ENCODE measurements at places on chromosomes 2 and 18.

DNA sequence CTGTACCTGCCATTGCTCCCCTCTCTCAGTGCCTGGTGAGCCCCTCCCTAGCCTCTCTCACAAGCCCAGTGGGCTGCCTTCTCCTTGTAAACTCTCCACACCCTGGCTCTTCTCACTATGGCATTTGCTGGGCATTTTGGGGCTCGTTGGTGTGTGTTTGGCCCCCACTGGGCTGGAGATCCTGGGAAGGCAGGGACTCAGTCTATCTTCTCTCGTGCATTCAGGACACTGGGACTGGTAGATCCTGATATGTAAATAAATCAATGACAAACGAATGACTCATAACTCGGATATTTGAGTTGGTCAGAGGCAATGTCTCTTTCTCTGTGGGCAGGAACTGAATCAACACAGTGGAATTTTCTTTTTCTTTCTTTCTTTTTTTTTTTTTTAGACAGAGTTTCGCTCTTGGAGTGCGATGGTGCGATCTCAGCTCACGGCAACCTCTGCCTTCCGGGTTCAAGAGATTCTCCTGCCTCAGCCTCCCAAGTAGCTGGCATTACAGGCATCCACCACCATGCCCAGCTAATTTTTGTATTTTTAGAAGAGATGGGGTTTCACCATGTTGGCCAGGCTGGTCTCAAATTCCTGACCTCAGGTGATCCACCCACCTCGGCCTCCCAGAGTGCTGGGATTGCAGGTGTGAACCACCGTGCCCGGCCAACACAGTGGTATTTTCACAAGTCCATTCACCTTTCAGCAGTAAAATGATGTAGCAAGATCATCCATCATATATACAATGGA, 144.6 kb upstream of the SPRED2 start:
- DNase-seq: no peak

DNA sequence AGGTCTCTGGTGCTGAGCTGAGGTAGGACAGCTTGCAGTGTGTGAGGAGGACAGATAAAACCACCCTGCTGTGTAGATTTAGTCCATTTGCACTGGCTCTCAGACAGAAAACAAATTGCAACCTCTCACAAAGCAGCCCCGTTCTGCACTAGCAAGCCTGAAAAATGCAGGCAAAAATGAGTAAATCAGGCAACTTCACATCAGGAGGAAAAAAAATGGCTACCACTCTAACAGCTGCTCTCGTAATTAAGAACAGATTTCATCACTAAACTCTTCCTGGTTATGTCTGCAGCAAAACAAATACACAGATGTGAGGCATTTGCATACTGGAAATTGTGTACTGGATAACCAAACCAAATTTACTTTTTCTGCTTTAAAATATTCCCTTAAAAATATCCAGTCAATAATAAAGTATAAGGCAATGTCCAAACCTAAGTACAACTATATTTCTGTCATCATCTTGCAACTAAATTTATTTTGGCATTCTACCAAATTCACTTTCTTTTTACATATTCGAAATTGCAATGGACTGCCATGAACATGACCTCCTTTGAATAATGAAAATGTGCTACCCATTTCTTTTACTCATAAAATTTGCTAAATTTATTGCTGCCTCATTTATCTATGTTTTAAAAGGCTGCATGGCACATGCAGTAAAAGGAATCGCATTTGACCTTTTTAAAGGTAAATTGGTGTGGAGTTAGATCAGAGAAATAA, 157.4 kb downstream of the AFF3 start:
- no peak for DNase-seq

GRCh38 chr2:43814711-43815110, 23.9 kb downstream of the ABCG5 start:
- DNase-seq: no peak

- no peak for DNase-seq
Observed at GRCh38 chr18:78514910-78515670, 464.5 kb upstream of the SALL3 start.

GRCh38 chr2:42297322-42297936, 63.6 kb downstream of the COX7A2L start:
- DNase-seq: no peak

GRCh38 chr2:7588295-7588694, 671.1 kb downstream of the RNF144A start:
- no peak for DNase-seq

DNA sequence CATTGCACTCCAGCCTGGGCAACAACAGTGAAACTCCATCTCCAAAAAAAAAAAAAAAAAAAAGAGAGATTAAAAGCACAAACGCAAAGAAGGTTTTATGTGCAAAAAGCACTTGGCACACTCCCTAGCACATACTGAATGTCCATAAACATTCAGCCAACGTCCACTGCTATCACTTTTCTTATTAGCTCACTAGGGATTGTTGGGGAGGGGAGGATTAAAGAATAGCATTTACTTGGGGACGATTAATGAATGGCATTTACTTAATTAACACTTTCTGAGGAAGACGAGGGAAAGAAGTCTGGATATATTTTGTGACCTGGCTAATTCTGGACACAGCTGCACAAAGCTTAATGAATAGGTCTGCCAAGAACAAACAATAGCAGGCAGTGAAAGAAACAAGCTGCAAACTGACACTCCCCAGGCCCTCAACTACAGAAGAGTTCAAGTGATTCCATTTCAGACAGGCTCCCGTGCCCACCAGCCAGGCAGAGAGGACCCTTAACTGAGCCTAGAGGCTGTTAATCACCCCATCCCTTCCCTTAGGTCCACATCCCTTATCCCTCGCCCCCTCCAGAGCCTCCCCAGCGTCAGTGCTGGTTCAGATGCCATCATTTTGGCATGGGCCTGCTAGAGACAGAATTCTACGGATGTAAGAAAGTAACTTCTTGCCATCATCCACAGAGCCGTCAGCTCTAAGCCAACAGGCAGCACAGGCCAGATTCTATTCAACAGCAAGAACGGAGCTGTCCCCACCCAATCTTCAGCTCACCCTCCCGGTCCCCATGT, 7.4 kb downstream of the CYB5A start:
- no peak for DNase-seq

GRCh38 chr2:137957033-137957432, 7.2 kb upstream of the HNMT start:
- DNase-seq: no peak

DNA sequence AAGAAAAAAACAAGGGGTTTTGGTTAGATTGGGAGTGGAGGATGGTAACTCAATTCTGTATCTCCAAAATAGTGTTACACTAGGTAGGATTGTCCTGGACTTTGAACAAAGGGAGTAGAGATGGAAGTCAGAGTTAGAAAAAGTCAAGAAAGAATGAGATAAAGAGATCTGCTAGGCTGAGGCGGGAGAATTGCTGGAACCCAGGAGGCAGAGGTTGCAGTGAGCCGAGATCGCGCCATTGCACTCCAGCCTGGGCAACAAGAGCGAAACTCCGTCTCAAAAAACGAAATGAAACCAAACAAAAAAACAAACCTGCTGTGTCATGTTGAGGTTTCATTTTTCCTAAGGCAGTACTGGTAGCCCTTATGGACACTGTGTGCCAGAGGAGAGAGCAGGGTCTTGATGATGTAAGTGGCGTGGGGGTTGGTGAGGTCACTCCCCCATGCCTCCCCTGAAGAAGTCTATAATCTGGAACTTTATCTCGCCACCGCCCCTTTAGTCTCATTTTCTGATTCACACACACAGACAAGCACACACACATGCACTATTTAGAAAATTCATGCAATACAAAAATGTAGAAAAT, 10.5 kb downstream of the DRC1 start:
- DNase-seq: no peak

GRCh38 chr2:185502351-185502750, 236.3 kb upstream of the FSIP2 start:
- DNase-seq: no peak

GRCh38 chr2:194883711-194884110, 773.3 kb upstream of the SLC39A10 start:
- no peak for DNase-seq

- DNase-seq: no peak
Observed at GRCh38 chr2:48483916-48484315, 46.0 kb upstream of the STON1 start.

DNA sequence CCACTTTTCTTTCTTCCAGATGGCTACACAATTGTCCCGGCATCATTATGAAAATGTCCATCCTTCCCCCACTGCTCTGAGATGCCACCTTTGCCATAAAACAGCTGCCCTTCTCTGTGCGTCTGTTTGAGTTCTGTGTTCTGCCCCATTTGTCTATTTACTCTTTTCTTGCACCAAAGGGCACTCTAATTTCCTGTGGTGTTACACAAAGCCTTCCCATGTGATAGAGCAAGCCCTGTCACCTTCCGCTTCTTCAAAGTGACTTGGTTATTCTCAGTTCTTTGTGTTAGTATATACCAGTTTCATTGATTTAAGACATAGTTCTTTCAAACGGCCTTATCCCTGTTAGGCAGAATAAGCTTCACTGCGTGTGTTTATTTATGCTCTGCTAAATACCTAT, 84.1 kb downstream of the FBXO15 start:
- DNase-seq: no peak

DNA sequence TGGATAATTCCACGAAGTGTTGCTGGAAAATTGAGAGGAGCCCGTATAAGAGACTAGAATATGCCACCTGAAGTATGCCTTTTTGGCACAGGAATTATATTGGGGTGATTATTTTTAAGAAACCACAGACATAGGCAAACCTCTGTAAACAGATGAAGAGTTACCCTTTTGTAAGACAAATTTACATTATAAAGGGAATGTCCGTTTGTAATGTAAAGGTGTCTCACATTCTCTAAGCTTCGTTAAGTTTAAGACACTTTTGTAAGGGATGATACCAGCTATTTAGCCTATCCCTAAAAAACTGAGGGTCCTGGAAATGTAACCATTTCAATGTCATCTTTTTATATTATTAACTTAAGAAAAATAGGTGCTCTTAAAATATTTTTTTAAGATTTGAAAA, 432.8 kb upstream of the SYT4 start:
- DNase-seq: no peak

DNA sequence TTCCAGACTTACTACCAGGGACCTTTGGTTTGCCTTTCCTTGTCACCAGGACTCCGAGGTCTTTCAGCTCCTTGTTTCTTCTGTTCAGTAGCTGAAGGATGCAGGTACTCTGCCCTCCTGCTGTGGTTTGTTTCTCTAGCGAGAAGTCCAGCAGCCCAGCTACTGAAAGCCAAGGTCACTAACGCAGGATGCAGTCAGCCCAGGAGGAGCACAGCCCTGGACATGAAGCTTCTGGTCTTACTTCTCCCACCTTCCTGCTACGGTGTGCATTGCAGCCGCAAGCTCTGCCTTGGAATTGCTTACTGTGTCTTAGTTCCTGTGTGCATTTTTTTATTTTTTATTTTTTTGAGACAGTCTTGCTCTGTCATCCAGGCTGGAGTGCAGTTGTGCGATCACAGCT, 62.4 kb downstream of the DGKD start:
- DNase-seq: no peak

DNA sequence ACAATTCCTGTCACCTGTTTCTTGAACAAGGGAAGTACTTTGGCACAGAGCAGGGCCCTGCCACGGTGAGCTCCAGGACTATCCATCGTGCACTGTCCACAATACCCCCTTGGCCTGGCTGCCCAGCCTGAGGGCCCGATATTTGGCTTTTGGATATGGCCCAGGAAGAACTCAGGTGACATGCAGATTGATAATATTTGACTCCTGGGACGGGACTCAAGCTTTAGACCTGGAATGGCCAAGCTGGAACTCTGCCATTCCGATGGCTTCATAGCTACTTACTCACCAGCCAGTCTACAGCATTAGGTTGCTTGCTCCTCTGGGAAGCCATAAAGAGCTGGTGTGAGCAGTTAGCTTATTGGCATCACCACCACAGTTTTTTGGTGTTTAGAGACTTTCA, 26.6 kb downstream of the EML6 start:
- DNase-seq: no peak

DNA sequence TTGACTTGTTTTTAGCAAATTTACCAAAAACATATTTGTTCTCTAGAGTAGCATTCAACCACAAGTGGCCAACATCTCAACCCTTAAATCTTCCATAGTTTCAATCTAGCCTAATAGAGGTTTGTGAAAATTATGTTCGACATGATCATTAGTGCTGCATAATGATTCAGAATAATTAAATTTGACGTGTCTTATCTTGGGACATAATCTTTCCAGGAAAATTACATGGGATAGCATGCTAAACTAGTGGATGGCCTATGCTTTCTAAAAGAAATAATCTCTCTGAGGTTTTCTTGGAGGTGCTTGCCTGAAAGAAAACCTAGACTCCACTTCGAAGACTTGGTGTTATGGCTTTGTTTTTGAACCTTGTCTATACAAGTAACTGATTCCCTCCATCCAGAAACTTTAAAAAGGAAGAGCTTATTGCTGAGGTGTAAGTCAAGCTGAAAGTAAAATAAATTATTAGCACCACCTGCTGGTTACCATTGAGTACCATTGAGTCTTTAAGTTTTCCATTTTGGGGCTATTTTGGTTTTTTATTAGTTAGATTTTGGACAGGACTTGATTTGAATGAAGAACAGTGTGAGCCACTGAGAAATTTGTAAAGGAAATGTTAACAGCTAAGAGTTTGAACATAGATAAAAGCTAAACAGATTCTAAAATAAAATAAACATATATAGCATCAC, 32.7 kb downstream of the COX7A2L start:
- DNase-seq: no peak

- no peak for DNase-seq
Observed at GRCh38 chr2:239393941-239394340, 6.9 kb downstream of the HDAC4 start.

DNA sequence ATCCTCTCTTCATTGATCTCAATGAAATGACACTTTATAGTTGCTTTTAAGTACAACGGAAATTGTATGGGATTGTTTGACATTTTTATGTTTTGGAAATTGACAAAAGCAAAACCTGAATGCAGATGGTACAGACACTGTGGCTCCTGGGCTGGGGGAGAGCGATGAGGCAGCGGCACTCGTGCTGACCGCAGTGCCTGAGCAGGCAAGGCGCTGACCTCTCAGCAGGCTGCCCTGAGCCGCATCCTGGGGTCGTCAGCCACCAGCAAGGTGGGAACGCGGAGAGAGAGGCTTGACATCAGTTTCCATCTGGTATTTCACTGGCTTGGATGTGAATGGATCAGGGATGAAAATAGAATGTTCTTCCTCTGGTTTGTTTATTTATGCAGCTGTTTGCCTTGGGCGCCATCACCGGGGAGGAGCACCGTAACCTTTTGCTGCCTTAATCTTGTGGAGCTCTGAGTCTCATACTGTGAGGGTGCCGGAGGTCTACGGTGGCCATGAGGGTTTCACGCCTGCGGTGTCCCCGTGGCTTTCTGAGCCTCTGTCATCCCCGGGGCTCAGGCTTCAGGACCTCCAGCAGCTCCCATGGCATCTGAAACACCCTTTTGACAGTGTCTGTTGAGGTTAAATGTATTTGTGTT, 94.8 kb upstream of the TPO start:
- no peak for DNase-seq

GRCh38 chr2:217723981-217724380, 278.8 kb downstream of the TNS1 start:
- no peak for DNase-seq
